ENCODE measurements at places on chromosomes 3 and 15. TPM values are rescaled to one million over a fixed set of nuclear protein-coding genes. Genes with fewer than 3 reads are reported as not detected.

The CILP gene
- total RNA-seq: 0.42 TPM

The AGBL1 gene
- not detected for total RNA-seq

GRCh38 chr3:186318135-186318534 is 43.9 kb downstream of the DGKG start:
- H3K36me3 ChIP-seq: no peaks in the 10 kb centered on the region
- H3K4me1 ChIP-seq: no peaks in the 10 kb centered on the region
- no peak overlapping the region for H3K4me3 ChIP-seq
- no peak for DNase-seq

DNA sequence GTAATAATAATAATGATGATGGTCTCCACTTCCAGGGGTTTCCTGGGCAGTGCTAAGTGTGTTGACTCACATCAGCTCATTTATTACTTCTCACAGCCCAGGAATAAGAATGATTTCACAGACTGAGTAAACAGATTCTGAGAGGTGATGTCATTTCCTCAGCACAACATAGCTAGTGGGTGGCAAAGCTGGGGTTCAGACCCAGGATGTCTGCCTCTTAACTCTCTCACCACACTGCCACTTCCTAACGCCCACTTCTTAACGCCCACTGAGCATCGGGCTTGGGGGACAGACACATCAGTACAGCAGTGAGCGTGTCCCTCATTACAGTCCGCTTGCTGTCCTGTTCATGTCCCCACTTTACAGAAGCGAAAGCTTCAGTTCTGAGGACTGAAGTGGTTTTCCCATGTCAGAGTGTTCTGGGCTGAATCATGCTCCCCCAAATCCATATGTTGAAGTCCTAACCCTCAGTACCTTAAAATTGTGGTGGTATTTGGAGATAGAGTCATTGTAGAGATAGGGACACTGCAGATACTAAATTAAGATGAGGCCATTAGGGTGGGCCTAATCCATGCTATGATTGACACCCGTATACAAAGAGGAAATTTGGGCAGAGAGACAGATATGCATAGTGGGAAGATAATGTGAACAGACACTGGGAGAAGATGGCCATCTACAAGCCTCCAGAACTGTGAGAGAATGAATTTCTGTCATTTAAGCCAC is 68.0 kb downstream of the ATP2B2 start:
- H3K27me3 ChIP-seq: no peaks in the 10 kb centered on the region
- no peaks in the 10 kb centered on the region for H3K36me3 ChIP-seq
- no peak overlapping the region for H3K4me3 ChIP-seq
- peak; percentile 38 for DNase-seq
- peaks cover 21% of the 10 kb centered on the region for H3K4me1 ChIP-seq
- H3K27ac ChIP-seq: no peak overlapping the region

- H3K4me3 ChIP-seq: no peak overlapping the region
- no peak for DNase-seq
- H3K4me1 ChIP-seq: no peaks in the 10 kb centered on the region
Measured at GRCh38 chr3:16363636-16364035, 98.6 kb downstream of the OXNAD1 start.

The PROS1 gene
- total RNA-seq: not detected

DNA sequence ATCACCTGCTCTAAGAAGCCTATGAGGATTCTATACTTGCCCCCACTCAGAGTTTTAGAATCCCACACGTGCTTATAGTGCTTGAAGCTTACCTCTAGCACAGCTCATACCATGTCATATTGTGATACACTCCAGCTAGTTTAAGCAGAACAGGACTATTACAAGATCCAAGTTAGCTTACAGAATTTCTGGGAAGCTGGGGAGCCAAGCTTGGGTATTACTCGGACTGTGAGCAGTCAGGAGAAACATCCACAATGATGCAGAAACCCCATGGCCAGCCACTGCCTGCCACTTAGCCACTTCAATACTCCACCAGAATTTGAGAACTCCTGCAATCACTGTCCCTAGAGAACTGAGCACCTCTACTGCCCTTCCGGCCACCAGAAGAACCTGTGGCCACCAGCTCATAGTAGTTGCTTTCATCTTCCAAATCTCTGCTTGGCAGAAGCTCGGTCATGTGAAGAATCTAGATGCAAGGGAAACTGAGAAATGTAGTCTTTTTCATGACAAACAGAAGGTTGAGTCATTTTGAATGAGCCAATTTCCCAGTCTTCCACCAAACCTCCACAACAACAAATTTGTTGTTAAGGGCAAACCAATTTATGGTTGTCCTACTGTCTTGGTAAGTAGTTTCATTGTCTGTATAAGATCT is 27.7 kb upstream of the SSR3 start:
- H3K4me1 ChIP-seq: peaks cover 4% of the 10 kb centered on the region
- no peak overlapping the region for H3K4me3 ChIP-seq
- H3K36me3 ChIP-seq: no peaks in the 10 kb centered on the region
- no peak overlapping the region for H3K27ac ChIP-seq
- H3K27me3 ChIP-seq: no peaks in the 10 kb centered on the region

All from CD4-positive, alpha-beta memory T cell (primary cell).